ENCODE measurements at places on chromosomes 16 and 17.
A peak's percentile ranks its signal among the peaks of the same experiment; 100 is the strongest.

GRCh38 chr17:73320601-73321264 is 8.9 kb upstream of the CDC42EP4 start:
- no peak for DNase-seq

- no peak for DNase-seq
Measured at GRCh38 chr16:10876315-10876714, 687 bp upstream of the CIITA start.

- DNase-seq = no peak
Measured at GRCh38 chr17:58086953-58087352, 3.7 kb downstream of the DYNLL2 start.

DNA sequence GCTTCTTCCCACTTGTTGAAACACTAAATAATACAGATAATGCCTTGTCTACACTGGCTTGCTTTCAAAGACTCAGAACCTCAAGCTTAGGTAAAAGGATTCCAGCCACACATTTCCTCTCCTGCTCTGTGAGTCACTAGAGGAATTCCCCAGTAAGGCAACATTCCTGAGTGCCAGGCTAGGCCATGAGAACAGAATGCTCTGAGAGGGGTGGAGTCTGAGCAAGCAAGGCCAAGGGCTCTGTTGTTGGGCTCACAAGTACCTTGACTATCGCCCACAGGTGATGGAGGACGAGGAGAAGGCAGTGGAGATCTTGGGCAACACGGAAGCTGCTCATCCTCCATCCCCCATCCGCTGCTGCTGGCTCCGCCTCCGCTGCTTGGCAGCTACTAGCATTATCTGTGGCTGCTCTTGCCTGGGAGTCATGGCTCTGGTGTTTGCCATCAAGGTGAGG is 6.7 kb upstream of the PHKG2 start:
- no peak for DNase-seq

DNA sequence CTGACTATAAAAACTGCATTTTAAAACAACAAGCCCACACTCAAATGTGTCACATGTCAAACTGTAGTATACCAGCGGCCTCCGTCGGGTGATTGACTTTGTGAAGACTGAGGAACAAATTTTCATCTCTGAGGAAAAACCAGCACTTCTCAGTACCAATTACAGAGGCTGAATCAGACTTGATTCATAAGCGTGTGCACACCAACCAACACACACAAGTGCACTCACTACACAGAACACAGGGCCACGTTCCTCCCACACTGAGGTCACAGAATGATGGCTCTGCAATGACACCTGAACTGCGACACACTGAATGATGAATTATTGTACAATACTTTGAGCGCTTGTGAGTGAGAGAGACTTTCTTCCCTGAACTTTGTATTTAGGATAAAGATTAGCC is 29.6 kb downstream of the XPO6 start:
- DNase-seq = peak; percentile 61

GRCh38 chr17:2571523-2572303 is 21.7 kb upstream of the PAFAH1B1 start:
- DNase-seq = no peak

- DNase-seq = no peak
Measured at GRCh38 chr16:11452746-11453389, 107.6 kb downstream of the RMI2 start.

DNA sequence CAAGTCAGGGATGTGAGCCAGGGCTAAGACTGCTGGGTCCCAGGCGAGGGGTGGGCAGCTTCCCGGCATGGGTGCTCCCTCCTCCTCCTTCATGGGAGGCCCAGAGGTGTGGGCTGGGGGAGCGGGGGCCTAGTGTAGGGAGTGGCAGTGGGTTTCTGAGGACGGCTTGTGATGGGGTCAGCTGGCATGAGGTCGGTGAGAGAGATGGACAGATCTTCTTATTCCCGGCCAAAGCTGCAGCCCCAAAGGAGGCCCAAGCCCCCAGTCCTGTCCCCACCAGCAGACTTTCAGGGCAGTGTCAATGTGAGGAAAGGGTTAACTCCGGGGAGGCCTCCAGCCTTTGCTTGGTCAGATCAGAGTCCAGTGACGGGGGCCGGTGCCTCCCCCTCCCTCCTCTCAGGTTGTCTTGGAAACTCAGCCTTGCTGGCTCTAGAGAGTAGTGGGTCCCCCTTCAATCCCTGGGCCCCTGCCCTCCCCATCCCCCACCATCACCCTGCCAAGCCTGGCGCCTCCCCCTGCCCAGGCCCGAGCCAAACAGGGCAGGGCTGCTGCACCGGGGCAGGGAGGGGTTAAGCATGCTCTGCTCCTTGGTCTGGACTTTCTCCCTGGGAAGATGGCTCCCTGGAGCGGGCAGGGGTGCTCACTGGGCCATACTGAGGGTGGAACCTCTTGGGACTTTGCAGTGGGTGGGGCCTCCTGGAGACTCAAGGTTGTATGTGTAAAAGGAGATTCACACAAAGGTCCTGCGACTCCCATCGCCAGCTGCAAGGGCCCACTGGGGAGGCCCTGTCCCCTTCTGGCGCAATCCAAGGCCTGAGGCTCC is 12.4 kb downstream of the NAT9 start:
- DNase-seq = no peak

DNA sequence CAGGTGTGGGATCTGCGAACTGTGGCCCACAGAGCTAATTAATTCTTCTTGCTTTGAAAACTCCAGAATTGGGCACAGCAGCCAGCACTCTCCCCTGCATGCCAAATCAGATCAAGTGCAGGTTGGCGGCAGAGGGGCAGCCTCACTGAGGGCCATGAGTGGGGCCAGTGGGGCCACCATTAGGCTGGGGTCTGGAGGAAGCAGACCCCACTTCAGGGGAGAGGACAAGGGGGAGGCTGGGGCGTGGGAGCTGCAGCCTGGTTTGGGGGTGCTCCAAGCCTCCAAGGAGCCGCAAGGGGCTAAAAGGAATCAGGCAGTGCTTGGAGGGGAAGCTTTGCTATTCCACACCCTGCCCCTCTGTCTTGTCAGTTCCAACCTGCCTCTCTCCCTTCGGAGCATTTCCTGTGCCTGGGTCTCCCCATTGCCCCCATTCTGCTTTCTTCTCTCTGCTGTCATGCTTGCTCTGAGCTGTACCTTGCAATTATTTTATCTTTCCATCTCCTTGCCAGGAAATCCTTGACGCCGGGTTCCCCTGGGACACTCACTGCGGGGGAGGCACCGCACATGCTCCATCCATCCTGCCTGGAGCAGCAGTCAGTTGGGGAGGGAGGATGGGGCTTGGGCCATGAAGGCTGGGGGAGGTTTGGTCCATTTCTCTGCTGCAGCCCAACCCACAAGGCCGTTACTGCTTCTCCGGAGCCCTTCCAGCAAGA is 3.3 kb upstream of the ABCC3 start:
- no peak for DNase-seq

- DNase-seq = no peak
Measured at GRCh38 chr17:81131486-81132196, 33.7 kb upstream of the PVALEF start.

DNA sequence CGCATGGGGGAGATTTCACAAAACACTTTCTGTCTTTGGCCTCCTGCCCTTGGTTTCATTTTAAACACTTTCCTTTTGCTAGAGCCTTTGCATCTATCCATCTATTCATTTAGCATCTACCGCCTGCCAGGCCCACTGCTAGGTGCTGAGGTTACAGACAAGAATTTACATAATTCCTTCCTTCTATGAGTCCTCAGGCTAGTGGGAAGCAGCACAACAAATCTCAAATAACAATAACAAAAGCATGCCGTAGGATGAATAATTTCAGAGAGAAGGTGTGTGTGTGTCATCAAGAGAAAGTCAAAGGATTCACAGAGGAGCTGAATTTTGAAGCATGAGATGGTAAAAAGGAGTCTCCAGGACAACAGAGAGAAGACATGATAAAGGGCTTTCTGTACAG is 6.1 kb upstream of the SLC46A1 start:
- DNase-seq = no peak

GRCh38 chr17:74646231-74646630 is 22.7 kb upstream of the CD300E start:
- DNase-seq = no peak

GRCh38 chr17:30906101-30906911 is at the start of gene TEFM:
TEFM (minus strand) TSS chr17:30906238; CDS start chr17:30906198, 40 bp downstream.
- peak; percentile 88 for DNase-seq

- no peak for DNase-seq
Measured at GRCh38 chr17:81740395-81740961, 28.4 kb downstream of the SLC25A10 start.

DNA sequence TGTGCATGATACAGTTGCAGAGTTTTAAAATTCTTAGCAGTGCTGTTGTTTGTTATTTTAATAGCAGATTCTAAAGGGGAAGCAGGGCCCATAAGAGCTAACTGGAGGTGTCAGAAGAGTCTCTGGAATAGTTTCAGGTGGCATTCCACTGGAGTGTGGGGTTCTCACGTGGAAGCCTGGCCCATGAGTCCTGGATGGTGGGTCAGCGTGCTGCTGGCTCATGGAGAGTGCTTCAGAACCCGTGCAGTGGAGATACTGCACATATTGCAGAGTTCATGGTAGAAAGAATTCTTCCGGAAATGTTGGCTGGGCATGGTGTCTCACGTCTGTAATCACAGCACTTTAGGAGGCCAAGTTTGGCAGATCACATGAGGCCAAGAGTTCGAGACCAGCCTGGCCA is 43.9 kb downstream of the B9D1 start:
- no peak for DNase-seq

GRCh38 chr16:85637808-85638647 is 24.9 kb downstream of the GSE1 start:
- DNase-seq = no peak

- DNase-seq = no peak
Measured at GRCh38 chr16:22857296-22858025, 43.5 kb downstream of the HS3ST2 start.

GRCh38 chr17:82884970-82885353 is 45.1 kb upstream of the ZNF750 start:
- DNase-seq = no peak

DNA sequence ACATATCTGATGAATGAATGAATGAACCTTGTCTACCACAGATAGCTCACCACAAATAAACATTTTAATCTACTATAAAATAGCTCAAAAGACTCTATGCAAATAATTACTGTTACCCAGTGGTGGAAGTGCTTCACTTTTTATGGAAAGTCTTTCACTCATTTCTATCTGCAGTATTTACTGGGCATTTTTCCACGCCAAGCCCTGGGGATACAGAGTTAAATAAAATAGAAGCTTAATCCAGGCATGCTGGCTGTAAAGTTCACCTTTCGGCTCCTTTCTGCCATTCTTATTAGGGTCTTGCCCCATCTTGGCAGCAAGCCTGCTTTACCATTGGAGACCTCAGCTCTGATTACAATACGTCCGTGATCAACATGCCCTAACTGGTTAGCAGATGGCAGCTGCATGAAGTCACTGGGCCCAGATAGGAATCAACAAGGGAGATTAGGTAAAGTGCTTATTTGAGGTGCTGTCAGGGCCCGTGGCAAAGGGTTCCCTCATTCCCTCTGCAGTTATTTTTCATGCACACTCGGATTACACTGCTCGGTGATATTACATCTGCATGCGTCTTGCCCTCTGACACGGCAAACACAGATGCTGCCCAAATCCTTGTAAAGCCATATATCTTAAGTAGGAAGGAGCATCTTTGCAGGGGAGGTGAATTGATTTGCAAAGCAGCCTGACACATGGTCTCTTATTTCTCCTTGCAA is 648.9 kb downstream of the WWOX start:
- DNase-seq = no peak

DNA sequence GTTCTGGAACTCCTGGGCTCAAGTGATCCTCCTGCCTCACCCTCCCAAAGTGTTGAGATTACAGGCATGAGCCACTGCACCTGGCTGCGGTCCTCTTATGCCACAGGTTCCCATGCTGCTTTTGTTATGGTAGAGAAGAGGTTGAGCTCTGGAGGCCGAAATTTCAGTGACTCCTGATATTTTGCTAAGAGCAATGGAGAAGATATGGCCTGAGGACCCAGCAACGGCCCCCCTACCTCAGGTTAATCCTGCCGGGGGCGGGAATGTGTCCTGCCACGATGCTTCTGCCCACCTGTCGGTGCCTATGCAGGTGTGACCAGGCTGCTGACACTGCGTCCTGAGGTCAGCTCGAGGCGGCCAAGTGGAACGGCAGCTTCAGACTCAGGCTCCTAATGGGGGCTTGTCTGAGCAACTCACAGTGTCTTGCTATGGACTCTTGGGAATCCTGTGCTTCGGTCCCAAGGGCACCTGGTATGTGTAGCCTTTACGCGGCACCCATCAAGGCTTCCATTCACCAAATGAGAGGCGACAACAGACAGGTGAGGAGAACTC is 7.6 kb upstream of the SEC14L1 start:
- no peak for DNase-seq

DNA sequence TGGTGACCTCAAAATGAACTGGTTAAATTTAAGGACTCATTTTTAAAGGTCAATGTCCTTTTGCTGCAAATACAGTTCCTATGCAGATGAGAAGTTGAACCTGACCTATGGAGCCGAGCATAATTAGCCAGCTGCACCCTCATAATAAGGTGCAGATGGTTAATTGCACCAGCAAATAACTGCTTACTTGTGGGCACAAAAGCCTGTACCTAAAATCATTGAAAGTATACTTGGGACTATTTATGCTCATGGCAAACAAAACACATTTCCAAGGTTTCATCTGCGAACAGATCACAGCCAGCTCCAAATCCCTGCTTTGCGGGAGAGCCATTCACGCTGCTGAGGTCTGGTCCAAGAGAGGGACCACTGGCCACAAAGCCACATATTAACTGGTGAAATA is 13.0 kb downstream of the HYDIN start:
- DNase-seq = no peak

DNA sequence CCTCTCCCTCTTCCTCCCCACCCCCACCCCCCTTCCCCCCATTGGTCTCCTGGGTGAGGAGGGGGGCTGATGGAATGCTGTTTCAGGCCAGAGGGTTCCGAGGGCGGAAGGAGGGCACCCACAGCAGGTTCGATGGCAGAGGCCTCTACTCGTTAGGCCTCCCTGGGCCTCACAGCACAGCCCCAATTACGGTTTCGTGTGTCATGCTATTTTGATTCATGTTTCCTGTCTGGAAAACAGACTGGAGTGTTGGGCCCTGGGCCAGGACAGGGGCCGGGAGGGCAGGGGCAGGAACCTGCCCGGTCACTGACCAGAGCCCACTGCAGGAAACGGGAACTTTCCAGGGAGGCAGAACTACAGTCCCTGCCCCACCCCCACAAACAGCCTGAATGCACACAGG is 138.2 kb downstream of the C16orf95 start:
- DNase-seq = no peak
